ENCODE measurements at places on chromosomes 3 and 15.

GRCh38 chr3:171729452-171730334 is 80.6 kb downstream of the PLD1 start:
- no peak for DNase-seq

DNA sequence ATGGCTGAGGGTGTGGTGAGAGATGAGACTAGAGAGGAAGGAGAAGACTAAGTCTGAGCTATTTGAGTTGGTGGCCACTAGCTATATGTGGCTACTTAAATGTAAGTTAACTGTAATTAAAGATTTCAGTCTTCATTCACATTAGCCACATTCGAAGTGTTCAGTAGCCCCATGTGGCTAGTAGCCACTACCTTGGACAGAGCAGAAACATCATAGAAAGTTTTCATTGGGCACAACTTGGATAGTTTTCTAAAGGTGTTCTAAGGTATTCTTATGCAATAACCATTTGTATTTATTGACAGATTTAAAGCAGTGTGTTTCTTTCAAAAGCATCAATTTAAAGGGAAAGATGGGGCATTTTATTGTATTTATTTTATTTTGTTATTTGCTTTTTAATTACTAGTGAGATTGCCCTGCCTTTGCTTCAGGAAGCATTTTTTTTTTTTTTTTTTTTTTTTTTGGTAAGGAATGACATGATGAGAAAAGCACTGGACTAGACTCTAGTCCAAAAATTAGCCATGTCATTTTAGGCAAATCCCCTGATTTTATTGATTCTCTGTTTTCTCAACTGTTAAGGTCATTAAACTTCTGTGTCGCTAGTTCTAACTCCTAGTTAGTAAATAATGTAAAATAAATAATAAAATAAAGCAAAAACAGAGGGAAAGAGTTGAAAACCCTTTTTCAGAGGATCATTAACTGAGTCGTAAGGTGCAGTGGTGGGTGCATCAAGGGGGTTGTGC is 153.0 kb upstream of the ROBO2 start:
- DNase-seq: no peak

DNA sequence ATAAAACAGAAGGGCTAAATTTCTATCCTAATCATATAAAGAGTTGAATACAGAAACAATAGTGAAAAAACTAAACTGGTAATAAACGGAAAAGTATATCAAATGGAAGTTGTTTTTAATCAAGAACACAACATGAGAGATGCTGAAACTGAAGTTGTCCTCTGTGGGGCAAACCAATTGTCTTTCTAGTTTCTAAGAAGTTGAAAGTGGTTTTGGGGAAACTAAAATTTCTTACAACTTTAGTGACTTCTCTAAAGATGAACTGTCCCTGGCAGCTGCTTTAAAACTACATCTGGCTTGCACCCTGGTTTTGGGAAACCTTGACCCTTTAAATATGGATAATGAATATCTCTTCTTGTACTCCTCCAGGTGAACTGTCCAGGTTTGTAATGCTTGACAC is 155.6 kb downstream of the ADAM10 start:
- DNase-seq: no peak

- no peak for DNase-seq
Observed at GRCh38 chr3:116331380-116331779, 113.9 kb downstream of the LSAMP start.

DNA sequence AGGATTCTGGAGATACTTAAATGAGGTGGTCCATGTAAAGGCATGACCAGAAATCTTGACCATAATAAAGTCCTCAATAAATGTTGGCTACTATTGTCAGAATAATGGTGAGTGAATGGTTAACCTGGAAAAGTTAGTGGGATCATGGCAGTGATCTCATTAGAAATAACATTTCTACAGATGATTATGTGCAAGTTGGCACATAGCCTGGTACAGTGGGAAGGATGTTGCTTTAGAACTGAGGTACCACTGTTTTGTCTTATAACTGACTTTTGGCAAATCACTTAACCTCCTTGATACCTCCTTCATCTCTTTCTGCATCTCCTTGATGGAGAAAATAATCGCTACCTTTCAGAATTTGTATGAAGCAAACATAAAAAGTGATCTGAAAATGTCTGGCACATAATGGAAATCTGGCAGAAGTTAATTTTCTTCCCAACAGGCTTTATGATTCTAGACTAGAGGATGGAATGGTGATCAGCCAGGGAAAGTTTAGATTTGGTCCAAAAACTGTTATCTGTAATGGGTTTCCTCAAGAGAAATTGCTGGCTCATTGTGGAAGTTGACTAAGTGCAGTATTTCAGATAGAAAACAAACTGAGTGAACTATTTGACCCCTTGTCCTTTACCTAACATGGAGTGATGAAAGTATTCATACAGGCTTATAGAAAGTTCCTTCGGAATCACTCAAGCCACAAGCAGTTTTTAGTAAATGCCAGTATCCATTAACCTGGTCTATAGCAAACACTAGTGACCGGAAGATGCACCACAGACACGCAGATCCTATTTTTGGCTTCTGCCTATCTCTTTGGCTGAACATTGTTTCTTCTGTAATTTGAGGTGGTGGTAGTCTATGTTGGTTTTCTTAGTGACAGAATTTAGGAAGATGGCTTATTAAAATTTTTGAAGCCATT is 449.6 kb upstream of the TGFBR2 start:
- no peak for DNase-seq

All from CD4-positive, alpha-beta T cell treated with Interleukin-17A for 4 hours (primary cell).